Occipital lobe (tissue), 3 donors: ENCODE measurements at places on chromosomes 7 and 10. TPM values are rescaled to one million over a fixed set of nuclear protein-coding genes. Genes with fewer than 3 reads are reported as not detected.

TAS2R3 gene
- total RNA-seq = 2.5 TPM

OPN1SW gene
- not detected for total RNA-seq

PSAP gene
- total RNA-seq = 385 TPM

WNT2 gene
- total RNA-seq = 0.16 TPM

CRHR2 gene
- total RNA-seq = 1.1 TPM

AKR1B15 gene
- not detected for total RNA-seq

TMEM130 gene
- 3.6 TPM for total RNA-seq
